ENCODE measurements at places on chromosomes 1 and 21.

GRCh38 chr1:245908543-245908942 is 598.5 kb downstream of the SMYD3 start:
- no peak for DNase-seq

DNA sequence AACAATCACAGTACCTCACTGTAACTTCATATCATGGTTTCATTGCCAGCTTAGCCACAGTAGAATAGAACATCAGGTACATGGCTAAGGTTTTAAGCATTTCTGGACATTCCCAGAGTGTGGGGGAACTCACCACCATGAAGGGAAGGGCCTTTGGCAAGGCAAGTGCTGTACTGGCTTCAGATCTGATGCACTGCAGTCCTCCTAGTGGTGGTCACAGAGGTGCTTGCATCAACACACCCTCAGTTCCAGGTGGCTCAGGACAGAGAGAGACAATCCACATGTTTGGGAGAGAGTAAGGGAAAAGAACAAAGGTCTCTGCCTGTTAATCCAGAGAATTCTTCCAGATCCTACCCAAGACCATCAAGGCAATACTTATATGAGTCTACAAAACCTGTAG is 528.4 kb upstream of the RGS18 start:
- DNase-seq = no peak

DNA sequence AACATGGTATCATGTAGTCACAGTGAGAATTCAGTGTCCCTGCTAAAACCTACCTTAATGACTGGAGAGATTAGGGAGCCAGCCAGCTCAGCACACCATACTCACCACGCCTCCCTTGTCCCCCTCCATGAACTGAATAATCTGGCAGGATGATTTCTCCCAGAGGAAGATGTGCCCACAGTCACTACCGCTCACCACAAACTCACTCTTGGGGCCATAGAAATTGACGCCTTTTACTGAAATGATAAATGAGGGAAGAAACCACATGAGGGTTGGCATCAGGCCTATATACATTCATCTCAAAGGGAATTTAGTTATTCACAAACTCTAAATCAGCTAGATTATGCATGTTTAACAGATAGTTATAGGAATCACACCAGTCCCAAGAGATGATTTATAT is 17.4 kb downstream of the PEA15 start:
- no peak for DNase-seq

- no peak for DNase-seq
Observed at GRCh38 chr1:11738783-11739182, 2.8 kb downstream of the AGTRAP start.

DNA sequence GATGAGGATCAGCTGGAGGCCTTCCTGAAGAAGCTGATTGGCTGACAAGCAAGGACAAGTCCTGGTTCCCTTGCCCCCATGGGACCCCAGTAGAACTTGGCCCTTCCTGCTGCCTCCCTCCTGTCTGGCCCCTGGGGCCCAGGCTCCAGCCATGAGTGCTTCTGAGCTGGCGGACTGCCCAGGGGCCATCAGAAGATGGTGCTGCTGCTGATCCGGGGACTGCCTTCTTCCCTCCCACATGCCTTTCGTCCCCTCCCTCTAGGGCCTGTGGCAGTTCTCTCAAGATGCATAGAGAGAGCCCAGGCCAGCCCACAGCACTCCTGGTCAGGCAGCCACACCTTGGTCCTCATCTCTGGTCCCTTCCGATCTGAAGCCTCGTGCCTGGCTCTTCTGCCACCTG is 57.9 kb upstream of the PRKACB start:
- DNase-seq = no peak

DNA sequence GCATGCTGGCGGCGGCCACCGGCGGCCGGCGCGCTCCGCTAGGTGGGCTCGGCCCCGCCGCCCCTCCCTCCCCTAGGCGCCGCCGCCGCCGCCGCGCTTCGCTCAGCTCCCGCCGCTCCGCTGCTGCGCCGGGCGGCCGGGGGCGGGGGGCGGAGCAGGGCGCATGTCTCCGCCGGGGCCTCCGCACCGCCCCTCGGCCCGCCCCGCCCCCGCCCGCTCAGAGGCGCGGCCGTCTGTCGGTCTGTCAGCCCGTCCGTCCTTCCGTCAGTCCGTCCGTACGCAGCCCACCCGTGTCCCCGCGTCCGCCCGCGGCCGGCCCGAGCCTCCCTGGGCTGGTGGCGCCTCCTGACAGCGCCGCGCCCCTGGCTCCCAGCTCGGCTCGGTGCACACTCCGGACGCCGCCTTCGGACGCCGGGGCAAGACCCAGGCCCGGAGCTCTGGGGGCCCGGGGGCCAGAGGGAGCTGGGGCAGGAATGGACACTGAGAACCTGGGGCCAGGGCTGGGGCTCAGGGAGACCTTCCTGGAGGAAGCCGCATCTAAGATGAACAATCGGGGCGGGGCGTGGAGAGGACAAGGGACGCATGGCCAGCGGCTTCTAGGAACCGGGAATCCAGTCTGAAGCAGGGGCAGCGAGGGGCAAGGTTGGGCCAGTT is at the start of gene GPR153:
Gene GPR153, minus strand, starts transcription at position 138 of the 654 bp plus-strand sequence. CDS start 6,193 bp downstream, outside the sequence.
- no peak for DNase-seq

GRCh38 chr1:5891736-5892135 is 100.5 kb downstream of the NPHP4 start:
- DNase-seq = no peak

DNA sequence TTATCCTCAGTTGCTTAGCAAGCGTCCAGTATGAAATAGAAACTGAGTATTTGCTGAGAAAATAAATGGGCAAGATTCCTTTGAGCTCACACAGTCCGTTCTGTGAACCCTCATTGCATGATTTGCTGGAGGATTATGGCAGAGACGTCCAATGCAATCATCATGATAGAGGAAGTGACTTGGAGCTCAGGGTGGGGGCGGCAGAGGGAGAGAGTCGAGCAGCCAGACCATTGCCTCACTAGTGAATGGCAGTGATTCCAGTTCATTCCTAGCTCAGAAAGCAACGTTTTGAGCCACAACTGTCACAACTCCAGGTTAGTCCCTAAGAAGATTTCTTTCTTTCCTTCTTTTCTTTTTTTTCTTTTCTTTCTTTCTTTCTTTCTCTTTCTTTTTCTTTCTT is 27.5 kb upstream of the COL9A2 start:
- no peak for DNase-seq

DNA sequence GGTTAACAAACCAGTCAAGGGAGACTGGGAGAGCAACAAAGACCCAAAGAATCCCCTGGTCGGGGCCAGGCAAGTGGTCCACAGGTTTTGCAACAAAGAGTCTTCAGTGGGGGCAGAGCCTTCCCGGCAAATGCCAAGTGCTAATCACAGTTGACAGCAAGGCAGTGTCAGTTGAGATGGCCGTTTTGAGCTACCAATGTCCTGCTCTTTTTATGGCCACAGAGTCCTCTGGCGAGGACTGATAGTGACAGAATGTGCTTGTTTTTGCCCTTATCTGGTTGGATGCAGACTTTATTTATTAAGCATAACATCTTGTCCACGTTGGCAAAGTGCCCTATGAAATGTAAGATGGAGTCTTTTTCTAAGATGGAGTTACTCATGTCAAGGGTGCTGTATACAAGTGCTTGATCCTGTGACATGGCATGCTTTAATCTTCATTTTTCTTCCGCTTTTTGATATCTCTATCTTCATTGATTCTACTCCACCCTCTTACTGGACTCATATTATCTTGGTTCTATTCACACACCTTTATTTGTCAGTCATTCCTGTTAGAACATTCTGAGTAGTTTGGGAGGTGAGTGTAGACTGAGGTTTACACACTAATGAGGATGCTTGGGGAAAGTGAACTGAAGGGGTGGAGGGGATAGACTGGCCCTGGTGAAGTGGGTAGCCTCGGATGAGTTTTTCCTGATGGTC is 51.8 kb downstream of the KCNK1 start:
- no peak for DNase-seq

DNA sequence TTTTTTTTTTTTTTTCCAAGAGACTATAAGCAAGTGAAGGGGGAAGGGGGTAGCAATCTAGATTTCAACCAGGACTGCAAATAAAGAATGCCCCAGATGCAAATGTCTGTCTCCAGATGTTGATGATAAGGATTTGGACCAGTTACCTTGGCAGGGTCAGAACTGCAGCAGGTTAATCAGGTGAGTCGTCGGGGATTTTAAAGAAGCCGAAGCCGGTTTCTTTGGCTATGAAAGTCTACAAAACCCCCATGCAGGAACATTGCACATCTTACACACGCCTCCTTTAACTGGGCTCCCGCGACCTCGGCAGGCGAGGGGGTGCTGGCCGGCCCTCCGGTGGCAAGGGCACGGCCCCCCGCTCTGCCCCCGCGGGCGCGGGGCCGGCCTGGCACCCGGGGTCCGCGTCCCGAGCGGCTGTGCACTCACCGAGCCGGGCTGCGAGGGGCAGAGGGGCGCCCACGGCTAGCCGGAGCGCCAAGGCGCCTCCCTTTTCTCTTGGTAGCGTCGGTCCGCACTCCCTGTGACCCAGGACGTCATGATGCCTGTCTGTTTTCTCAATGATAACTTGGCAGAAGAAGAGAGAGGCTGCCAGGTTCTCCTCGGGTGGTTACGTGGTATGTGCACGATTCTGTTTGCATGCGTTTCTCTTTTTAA is 366.3 kb upstream of the ESRRG start:
- peak; percentile 32 for DNase-seq

DNA sequence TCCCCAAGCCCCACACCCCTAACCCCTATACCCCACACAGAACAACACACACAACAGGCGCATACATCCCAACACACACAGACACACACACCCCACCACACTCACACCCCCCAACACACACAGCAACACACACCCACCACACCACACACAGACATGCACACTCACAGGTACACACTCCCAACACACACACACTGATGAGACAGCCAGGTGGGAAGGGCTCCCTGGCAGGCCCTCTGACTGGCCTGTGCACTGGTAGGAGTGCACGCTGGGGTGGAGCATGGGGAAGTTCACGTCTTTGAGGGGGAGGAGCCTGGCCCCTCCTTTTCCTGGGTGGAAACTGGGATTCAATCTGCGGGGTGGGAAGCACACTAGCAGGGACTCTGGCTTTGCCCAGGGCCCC is 116.7 kb downstream of the RHOU start:
- no peak for DNase-seq

DNA sequence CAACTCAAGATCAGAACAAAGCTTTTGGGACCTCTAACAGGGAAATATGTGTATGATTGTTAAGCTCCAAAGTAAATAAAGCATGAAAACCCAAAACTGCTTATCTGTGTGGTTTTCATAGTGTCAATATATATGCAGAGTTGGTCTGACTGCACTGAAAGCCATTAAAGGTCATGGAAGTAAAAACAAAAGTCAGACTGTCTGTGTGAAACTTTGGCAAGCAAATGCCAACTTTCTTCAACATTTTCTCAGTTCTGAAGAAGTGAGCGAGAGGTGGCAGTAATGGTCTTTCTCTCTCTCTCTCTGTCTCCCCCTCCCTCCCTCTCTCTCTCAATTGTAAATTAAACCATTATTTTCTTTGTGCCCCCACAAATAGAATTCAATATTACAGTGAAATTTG is 100.1 kb upstream of the S1PR1 start:
- no peak for DNase-seq

GRCh38 chr1:37471345-37472231 is 2.8 kb upstream of the ZC3H12A start:
- DNase-seq = no peak

GRCh38 chr21:42219606-42220137 is 732 bp downstream of the ABCG1 start:
- DNase-seq = no peak

GRCh38 chr21:14523234-14523633 is 22.9 kb downstream of the SAMSN1 start:
- no peak for DNase-seq

DNA sequence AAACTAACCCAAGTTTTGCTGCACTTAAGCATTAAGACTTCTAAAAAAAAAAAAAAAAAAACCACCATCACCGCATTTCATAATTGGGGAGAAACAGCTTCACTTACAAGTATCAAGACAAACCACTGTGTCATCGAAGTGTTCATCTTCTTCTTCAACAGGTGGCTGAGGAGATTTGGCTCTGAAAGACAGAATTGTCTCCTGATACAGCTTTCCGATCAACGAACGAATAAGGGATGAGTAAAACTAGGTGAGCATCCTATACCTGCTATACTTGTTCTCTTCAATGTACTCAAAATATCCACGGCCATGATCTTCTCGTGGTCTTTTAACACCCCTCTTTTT is 2.0 kb downstream of the HNRNPU start:
- no peak for DNase-seq
